ENCODE measurements at places on chromosomes 11 and 22.
A peak's percentile ranks its signal among the peaks of the same experiment; 100 is the strongest.

- DNase-seq: no peak
Observed at GRCh38 chr22:30232716-30233218, 13.8 kb downstream of the LIF start.

GRCh38 chr11:12413141-12414052 is 36.0 kb downstream of the PARVA start:
- DNase-seq: no peak

- DNase-seq: no peak
Observed at GRCh38 chr11:45523760-45524159, 141.7 kb downstream of the CHST1 start.

DNA sequence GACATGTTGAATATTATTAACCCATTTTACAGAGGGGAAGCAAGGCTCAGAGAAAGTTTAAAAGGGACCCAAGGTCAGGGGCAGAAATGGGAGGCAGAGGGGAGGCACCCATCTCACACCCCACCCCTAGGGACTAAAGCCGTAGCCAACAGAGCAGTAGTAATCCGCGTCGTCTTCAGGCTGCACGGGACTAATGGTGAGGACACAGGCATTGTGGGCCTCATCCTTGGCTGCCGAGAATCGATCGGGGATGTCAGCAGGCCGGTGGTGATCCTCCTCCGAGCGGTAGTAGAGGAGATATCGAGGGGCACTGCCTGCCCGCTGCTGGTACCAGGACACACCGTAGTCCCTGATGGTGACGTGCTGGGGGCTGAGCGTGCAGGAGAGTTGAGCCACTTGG is 1.5 kb downstream of the VPREB3 start:
- no peak for DNase-seq

DNA sequence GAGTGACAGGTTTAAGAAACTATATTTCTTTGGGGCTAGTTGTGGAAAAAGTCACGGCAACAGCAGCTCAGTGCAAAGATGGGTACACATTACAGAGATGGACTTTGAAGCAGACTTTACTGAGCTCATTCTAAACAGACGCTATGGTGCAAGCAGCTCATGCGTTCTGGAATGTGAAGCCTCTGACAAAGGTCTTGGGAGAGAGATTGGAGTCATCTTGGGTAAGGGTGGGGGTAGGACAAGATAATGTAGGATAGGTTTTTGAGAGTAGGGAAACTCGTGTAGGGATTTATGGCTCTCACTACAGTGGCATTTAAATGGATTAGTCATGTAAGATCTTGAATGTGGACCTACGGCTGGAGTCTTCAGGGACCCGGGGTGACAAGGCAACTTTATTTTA is 36.2 kb upstream of the CLMP start:
- DNase-seq: no peak

- peak; percentile 37 for DNase-seq
Observed at GRCh38 chr11:130129922-130130321, 29.7 kb upstream of the ST14 start.

Data from cerebellar cortex (tissue), 1 donor.